ENCODE measurements at places on chromosomes 11 and 22.

- no peak for DNase-seq
These were observed 69.1 kb downstream of the FEZ1 start for GRCh38 chr11:125426818-125427528.

GRCh38 chr11:75563978-75564552 lies 2.0 kb downstream of the SERPINH1 start:
- DNase-seq: no peak

- no peak for DNase-seq
These were observed 257.2 kb downstream of the ST3GAL4 start for GRCh38 chr11:126612671-126613070.

DNA sequence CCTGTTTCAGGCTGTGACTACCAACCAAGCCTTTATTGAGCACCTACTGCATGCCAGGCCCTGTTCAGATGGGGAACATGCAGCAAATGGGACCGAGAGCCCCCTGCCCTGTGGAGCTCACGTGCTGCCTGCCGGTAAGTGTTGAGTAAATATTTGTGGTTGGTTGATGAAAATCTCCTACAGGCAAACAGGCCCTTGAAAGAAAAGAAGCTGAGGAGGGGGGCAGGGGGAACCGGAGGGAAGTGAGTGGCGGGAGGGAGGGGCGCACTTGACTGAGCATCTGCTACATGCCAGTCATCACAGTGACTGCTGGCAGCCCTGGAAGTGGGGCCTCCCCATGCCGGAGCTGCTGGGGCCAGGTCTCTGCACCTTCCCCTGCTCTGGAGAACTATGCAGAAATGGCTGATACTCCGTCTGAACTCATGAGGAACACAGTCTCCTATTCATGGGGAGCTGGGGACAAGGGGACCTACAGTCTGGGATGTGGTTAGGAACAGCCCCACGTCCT lies 34.2 kb downstream of the MACROD1 start:
- DNase-seq: peak; percentile 16

DNA sequence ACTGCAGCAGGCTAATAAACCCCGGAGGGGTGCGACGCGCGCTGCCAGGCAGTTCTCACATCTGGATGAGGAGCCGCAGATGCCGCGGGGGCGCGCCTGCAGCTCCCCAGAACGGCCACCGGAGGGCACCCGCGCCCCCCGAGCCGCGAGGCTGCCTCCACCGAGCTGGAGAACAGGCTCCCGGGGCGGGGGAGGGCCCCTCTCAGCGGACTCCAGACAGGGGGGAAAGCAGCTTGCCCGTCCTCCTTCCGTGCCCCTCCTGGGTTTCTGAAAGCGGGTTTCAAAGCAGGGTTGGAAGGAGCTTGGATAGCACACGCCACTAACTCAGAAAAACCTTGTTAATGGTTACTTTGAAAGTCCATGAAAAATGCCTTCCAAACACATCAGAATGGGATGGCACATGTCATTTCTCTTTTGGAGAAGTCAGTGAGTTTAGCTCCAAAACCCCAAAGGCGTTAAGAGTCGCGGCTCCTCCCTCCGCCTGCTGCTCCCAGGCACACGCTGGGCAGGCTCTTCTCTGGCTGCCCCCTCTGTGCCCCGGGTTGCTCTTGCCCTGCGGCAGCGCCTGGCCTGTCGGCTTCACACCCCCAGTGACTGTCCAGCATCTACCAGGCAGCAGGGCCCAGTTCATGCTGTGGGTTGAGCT lies 317.8 kb downstream of the NTM start:
- peak; percentile 34 for DNase-seq

- no peak for DNase-seq
These were observed 54.7 kb downstream of the ETS1 start for GRCh38 chr11:128532572-128533091.

DNA sequence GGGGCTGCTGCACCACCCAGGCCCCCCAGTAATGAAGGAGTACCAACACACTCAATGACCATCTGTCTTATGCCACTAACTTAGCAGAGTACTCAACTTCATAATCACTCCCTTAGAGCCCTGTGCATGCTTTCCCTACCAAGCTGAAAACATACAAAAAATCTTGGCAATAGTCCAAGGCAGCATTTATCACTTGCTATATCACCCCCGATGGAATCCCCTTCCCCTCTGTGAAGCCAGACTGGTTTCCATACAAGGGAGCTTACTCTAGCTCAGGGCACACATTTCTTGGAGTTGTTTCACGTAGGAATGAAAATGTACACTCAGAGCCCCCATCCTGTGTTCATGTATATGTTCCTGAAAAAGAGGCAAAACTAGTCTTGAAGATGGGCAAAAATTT lies 301.3 kb upstream of the TENM4 start:
- DNase-seq: no peak

DNA sequence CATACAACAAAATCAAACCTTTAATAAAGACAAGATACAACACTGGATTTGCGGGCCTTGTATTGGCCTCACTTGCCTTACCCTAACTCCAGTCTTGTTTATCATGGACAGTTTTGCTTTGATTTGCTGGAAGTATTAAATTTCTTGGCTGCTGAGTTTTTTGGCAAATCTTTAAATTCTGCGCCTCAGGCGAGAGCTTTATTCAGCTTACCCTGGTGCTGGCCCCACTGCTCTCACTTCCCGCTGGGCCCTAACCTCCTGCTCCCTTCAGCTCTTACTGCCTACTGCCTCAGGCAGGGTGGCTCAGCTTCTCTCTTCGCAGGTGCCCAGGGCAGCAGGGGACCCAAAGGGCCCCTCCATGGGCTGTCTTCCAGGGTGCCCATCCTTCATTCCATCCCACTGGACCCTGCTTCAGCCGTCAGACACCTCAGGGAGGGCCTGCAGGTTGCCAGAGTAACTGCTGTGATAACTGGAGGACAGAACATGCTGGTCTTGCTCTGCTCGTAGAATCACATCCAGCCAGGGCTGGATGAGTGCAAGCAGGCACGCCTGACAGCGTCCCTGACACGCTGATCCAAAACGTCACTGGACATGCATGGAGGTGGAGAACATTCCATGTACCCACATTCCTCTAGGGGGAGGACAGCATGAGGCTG lies 45.7 kb upstream of the TUB start:
- no peak for DNase-seq

GRCh38 chr11:122597511-122597910 lies 58.0 kb upstream of the UBASH3B start:
- DNase-seq: no peak

- DNase-seq: no peak
These were observed 185.5 kb downstream of the LRRC4C start for GRCh38 chr11:41273908-41274307.

DNA sequence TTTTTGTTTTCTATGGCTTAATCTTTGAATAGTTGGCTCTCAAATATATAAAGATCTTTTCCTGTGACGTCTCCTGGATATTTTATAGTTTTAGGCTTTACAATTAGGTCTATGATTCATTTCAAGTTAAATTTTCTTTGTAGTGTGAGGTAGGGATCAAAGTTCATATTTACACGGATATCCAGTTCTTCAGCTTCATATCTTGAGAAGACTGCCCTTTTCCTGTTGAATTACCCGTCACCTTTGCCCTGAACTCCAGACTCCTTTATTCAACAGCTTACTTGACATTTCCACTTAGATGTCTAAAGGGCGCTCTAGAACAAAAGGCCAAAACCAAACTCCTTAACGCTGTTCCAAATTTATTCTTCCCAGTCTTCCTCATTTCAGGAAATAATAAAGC lies 51.7 kb downstream of the TTC17 start:
- no peak for DNase-seq

DNA sequence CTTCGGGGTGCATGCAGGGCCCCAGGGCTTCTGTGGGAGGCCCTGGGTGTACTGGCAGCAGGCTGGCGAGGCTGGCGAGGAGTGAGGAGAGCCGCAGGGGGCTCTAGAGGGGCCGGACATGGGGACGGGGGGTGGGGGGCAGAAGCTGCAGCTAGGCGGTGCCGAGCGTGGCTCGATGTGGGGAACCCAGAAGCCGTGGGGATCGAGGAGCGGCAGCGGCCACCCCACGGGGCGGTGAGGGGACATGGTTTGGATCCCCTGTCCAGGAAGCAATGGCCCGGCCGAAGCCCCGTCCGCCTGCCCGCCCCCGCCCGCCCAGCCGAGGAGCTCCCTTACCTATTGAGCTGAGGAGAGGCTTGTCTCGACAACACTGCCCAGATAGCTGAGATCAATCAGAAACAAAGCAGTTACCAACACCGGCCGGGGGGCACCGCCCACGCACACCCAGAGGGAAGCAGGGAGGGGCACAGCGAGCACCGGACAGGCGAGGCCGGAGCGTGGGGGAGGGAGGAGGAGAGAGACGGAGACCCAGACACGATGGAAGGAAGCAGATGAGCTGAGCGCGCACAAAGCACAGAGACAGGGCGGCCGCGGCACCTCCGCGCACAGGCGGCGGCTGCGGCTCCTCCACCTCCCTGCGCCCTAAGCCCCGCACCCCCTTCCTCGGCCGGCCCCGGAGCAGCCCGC lies 38.7 kb downstream of the IGSF9B start:
- DNase-seq: no peak

- no peak for DNase-seq
These were observed 1046.7 kb downstream of the DLG2 start for GRCh38 chr11:84580428-84580827.

- no peak for DNase-seq
These were observed 37.4 kb upstream of the ST14 start for GRCh38 chr11:130122141-130122575.

- no peak for DNase-seq
These were observed 1.6 kb upstream of the CARD10 start for GRCh38 chr22:37520776-37521191.

DNA sequence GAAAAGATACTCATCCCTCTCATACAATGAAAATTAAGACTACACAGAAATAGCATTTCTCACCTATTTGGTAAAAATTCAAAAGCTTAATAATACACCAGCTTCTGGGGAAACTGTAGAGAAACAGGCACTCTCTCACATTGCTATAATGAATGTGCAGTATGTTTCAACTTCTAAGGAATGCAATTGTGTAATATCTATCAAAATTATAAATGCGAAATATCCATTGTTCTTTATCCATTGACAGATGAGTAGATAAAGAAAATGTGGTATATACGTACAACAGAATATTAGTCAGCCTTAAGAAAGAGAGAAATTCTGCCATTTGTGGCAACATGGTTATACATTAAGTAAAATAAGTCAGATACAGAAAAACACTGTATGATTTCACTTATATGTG lies 101.4 kb upstream of the OR9G4 start:
- no peak for DNase-seq

GRCh38 chr11:67495234-67496005 lies 9.7 kb downstream of the PITPNM1 start:
- no peak for DNase-seq

DNA sequence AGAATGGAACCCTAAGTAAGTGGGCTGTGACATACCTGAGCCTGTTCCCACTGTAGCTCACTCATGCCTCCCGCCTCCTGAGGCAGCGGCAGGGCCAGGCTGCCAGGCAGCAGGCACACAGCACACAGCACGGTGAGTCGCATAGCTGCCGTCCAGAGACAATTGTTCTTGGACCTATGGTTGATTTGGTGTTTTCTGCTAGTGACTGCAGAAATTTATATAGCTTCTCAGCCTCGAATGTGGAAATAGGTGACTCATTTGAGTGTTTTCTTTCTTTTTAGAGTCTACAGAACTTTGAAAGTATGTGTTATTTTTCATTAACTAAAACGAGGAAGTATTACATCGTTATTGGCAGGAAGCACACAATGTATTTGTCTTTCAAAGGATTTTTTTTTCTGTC lies at the start of gene MMP7:
Gene MMP7 (minus strand): TSS at position 190 of the 400 bp plus-strand sequence. CDS start 47 bp downstream, at position 143.
- no peak for DNase-seq

DNA sequence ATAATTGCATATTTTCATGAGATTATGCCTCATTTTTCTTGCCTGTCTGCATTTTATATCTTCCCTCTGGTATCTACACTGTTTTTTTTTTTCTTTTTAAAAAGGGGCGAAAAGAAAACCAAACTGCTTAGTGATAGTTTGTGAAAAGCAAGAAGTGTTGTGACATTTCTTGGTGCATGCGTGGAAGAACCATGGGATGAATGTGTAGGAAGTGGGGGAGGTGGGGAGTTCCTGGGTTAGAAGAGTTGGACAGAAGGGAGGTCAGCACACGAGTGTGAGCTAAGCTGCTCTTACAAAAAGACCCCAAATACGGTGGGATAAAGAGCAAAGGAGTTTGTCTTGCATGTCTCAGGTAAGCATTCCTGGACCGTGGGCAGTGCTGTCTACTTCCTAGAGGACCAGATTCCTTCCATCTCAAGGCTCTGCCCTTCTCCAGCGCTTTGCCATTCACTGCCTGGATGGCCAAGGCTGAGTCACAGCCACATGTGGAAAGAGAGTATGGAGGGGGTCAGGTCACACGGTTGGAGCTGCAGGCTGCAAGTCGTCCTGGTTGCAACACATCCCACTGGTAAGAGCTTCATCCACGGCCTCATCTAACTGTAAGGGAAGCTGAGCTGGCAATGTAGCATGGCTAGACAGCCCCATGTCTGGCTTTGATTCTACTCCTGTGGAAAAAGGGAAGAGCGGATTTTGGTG lies 300.6 kb downstream of the DDX10 start:
- DNase-seq: no peak

GRCh38 chr11:2267851-2268728 lies 2.3 kb downstream of the ASCL2 start:
- peak; percentile 41 for DNase-seq

DNA sequence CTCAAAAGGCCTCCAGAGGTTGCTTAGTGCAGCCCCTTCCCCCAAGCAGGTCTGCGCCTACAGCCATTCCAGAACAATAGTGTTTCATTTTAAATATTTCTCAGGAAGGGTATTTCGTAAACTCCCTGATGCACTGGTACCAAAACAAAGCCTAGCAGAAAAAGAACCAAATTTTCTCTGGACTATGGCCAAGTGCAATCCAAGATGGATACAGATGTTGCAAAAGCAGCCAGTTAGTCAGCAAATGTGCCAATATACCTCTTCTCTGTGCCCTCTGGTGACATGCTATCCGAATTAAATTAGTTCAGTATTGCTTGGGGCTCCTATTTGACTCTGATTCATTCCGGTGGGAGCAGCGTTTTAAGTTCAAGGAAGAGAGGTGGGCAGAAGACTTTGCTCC lies 247.8 kb downstream of the NTM start:
- DNase-seq: no peak
